ENCODE measurements at places on chromosomes 12 and 14.
A peak's percentile ranks its signal among the peaks of the same experiment; 100 is the strongest.

DNA sequence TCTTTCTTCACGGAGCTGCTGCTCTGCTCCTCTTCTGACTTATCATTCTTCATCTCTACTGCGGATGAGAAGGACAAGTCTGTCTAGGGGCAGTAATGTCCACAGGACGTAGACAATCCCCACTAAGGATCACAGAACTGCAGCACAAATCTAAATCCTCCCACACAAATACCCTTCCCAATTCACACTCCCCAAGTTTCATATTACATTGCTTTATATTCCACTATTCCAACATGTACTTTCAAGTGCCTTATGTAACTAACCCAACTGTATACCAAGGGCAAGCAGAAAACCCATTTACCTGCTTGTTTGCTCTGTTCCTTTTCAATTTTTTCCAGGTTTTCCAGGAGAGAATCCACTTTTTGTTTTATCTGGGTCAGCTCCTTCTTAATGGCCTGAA, 55.6 kb upstream of the OR5AU1 start:
- DNase-seq = no peak

DNA sequence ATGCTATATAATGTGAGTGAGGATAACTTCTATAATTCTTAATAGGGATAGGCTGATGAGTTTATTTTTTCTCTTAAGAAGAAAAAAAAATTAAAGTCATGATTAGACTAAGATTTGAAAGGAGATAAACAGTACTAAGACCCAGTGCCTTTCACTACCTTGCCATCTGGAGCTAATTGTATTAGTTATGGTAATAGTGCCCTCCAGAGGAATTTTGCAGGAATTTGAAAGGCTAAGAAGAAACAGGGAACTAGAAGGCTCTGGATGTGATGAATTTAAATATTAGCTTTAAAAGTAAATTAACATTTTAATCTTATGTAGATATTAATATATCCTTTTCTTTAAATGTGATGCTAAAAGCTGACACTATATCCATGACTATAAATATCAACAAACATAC, 36.6 kb upstream of the PIK3C2G start:
- peak; percentile 49 for DNase-seq

GRCh38 chr12:78248321-78248720, 417.6 kb downstream of the NAV3 start:
- no peak for DNase-seq

GRCh38 chr14:34111953-34112352, 161.1 kb upstream of the EGLN3 start:
- no peak for DNase-seq

DNA sequence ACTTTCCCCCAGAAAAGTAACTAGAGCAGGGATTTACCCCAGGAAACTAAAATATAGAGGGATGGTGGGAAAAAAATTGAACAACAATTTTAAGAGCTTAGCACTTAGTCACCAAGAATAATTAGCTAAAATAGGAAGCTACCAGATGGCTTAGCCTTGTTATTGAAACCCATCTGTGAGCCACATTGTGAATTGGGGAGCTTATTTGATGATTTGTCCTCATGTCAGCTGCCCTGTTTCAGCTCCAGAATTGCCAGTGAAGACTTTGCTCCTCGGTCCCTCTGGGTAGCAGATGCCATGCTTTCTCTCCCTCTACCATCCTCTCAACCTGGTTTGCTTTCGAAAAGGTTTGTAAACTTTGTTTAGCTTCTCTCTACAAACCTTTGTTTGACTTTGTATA, 67.7 kb upstream of the PTHLH start:
- no peak for DNase-seq

GRCh38 chr12:52832985-52833905, 866 bp downstream of the KRT79 start:
- no peak for DNase-seq

DNA sequence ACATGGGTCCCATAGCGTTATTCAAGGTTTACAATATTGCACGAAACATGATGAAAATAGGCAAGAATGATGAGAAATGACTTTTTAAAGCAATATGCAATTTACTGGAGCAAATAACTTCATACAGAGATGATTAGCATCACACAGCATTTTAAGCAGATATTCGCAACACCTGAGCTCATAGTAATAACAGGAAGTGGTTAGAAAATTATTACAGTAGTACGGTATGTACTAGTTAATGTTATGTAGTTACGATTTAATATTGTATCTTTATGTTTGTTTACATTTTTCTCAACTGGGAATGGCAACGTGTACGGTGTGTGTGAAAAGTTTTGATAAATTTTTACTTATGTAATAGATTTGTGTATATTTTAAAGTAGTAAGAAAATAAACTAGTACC, 102.6 kb downstream of the OSBPL8 start:
- DNase-seq = no peak

DNA sequence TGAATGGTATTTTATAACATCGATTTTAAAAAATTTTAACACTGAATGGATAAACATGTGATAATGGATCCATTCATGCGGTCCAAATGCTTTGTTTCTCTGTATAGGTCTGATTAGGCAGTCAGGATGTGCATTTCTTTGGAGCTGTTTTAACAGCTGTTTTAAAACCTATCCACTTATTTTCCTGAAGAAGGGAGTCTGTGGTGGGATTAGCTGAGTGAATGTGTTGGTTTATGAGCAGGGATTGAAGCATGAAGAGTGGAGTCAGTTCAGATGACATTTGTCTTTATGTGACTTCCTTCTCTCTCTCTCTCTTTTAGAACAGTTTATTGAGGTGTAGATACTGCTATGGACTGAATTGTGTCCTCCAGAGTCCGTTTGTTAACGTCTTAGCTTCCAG, 37.7 kb downstream of the GLT8D2 start:
- no peak for DNase-seq

GRCh38 chr12:104632724-104633201, 176.0 kb downstream of the CHST11 start:
- no peak for DNase-seq

DNA sequence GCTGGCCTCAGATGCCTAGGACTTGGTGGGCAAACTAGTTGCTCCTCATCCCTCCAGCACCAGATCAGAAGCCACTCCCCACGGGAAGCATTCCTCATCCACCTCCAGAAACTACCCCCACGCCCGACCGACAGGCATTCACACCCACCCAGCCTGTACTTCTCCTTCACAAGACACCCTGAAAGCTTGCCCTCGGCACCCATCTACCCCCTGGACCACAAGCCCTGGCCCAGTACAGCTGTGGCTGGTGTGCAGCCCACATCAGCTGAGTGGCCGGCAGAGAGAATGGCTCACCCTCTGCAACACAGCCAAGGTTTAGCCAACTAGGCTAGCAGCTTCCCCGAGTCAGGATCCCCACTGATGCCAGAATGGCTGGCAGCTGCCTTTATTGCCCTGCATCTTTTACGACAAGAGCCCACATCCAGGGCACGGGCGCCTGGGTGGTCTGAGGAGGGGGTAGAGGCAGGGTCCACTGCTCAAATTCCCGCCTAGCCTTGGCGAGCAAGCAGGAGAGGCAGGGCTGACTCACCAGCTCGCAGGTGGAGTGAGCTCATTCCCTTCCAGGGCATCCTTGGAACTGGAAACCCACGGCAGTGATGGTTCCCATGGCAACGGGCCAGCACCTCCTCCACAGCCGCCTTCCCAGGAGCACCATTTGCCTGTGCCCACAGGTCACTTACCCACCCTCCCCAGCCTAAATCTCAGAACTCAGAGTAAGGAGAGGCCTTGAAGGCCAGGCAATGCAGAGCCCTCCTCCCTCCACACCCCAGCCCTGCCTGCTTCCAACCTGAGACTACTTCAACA, 17.1 kb downstream of the ACTN1 start:
- DNase-seq = peak; percentile 77

DNA sequence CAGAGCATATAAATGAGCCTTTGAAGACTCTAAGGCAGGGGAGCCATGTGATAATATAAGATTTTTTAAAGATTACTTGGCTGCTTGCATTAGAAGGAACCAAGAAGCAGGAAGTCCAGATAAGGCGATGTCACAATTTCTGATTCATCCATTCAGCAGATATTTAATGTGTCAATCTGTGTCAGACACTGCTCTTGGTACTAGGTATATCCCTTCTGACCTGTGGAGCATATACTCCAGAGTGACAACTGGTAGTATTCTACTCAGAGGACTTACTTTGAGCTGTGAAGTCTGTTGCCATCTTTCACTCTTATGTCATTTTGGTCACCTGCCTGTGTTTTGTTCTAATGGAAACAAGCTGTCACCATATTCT, 10.7 kb downstream of the EID3 start:
- no peak for DNase-seq

Measured in dermis blood vessel endothelial cell (primary cell).